ENCODE measurements at places on chromosomes 2 and 18.

DNA sequence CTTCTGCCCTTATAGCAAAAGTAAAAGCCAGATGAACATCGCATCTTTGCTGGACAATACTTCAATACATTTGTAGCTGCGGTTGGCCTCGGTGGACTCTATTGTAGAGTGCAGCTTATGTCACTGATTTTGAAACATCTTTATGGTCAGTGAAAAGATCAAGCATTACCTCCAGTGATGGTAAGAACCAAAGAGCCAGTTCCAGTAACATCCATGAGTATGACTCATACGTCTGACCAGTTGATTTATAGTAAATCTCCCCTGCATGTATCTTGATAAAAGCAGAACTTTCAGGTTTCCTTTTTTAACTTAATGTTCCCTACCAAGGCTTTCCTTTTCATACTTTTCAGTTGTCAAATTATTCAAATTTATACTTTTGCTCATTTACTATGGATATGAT is 119.2 kb upstream of the HNRNPA3 start:
- H3K36me3 ChIP-seq, result no peaks in the 10 kb centered on the region
- no peak overlapping the region for H3K27ac ChIP-seq
- DNase-seq, result no peak
- no peaks in the 10 kb centered on the region for H3K4me1 ChIP-seq

GRCh38 chr18:47754311-47755101 is 176.0 kb downstream of the SMAD2 start:
- H3K27ac ChIP-seq, result no peak overlapping the region
- no peaks in the 10 kb centered on the region for H3K27me3 ChIP-seq
- H3K4me3 ChIP-seq, result peak overlapping the region; percentile 46
- H3K36me3 ChIP-seq, result peaks cover 11% of the 10 kb centered on the region

- no peak overlapping the region for H3K4me3 ChIP-seq
- H3K36me3 ChIP-seq, result no peaks in the 10 kb centered on the region
- no peak overlapping the region for H3K27ac ChIP-seq
These were observed 28.6 kb upstream of the CERS6 start for GRCh38 chr2:168427451-168427850.

DNA sequence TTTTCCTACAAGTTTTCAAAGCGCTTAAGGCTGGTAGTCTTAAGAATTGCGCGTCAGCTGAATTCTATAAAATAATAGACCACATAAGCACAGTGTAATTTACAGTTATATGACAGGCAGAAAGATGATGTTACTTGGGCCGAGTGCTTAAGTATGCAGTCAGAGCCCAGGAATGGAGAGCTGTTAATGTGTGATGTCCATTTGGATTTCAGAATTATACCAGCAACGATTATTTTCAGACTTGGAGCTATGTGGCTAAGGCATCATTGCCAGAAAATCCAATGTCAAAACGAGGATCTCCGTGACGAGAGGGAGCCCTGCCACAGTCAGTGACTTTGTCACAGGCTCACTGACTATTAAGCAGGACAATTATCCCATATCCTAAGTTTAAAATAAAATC is 3.4 kb downstream of the KLF7 start:
- no peak overlapping the region for H3K4me3 ChIP-seq
- no peaks in the 10 kb centered on the region for H3K27me3 ChIP-seq
- no peaks in the 10 kb centered on the region for H3K36me3 ChIP-seq
- DNase-seq, result no peak
- peaks cover 8% of the 10 kb centered on the region for H3K4me1 ChIP-seq

DNA sequence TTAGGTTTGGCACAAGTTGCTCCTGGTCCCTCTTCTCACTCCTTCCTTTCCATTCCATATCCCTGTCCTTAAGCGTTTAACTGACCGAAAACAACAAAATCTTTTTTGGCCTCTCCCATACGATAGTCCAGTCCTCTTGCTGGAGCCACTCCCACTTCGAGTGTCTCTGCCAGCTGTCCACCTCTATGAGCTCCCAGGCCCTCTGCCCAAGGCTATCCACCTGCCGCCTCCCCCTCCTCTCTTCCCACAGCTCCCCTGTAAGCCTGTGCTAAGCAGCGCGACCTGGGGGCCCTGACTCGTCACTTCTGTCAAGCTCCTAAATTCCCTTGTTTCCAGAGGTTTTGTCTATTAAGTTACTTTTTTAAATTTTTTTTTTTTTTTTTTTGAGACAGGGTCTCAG is 47.0 kb upstream of the FOSL2 start:
- no peak overlapping the region for H3K27ac ChIP-seq
- H3K4me1 ChIP-seq, result no peaks in the 10 kb centered on the region
- DNase-seq, result no peak
- no peak overlapping the region for H3K4me3 ChIP-seq
- H3K27me3 ChIP-seq, result no peaks in the 10 kb centered on the region

- DNase-seq, result no peak
- H3K27me3 ChIP-seq, result no peaks in the 10 kb centered on the region
- no peak overlapping the region for H3K4me3 ChIP-seq
- no peaks in the 10 kb centered on the region for H3K4me1 ChIP-seq
These were observed 153.2 kb upstream of the MYT1L start for GRCh38 chr2:2484301-2484700.

GRCh38 chr2:196244966-196245365 is 73.6 kb upstream of the STK17B start:
- no peak overlapping the region for H3K4me3 ChIP-seq
- no peaks in the 10 kb centered on the region for H3K27me3 ChIP-seq
- no peak for DNase-seq
- H3K36me3 ChIP-seq, result no peaks in the 10 kb centered on the region

Measured in H9 (cell line).